ENCODE measurements at places on chromosomes 5 and 9.

- DNase-seq = no peak
Observed at GRCh38 chr9:133354766-133355165, 1.5 kb downstream of the SURF1 start.

DNA sequence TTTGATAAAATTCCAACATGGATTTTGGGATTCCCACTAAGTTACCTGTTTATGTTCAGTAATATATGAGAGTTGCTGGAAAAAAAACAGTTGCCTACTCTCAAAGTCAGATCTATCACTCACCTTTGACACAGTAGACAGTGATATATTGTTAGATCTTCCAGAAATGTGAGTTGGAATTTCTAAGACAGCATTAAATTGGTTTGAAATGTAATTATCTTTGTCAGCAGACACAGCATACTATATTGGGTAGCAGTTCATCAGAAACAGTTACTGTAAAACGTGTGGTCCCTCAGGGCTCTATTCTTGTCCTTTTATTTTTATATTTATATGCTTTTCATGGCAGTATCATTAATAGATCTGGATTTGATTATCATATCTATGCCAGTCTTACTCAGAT, 433.6 kb upstream of the ARRDC3 start:
- no peak for DNase-seq

DNA sequence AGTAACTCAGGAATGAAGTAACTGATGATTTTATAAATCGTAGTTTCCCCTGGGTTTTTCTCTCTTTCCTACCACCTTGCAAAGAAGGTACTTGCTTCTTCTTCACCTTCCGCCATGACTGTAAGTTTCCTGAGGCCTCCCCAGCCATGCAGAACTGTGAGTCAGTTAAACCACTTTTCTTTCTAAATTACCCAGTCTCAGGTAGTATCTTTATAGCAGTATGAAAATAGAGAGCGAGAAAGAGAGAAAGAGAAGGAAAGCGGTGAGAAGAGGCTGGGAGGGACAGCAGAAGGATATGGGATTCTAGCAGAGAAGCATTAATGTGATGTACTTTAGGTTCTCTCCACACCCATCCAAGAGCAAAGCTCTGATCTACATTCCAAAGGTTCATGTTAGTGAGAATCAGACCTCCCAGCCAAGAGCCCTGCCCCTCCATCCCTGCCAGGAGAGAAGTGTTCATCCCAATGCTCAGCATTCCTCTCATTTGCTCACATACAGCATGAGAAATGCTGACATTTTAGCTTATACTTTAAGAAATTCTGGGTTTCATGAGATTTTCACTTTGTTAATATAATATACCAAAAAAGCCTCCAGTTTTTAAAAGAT, 185.0 kb upstream of the PTGER4 start:
- no peak for DNase-seq

- no peak for DNase-seq
Observed at GRCh38 chr5:39569857-39570256, 145.1 kb upstream of the DAB2 start.

GRCh38 chr5:151483176-151483575, 35.8 kb downstream of the SLC36A1 start:
- DNase-seq = peak; percentile 30

GRCh38 chr9:128555180-128555721, 2.9 kb downstream of the SPTAN1 start:
- DNase-seq = peak; percentile 89

Data from GM23338 (cell line).